ENCODE measurements at places on chromosomes 16 and 17.

GRCh38 chr16:48347191-48347865 lies 37.9 kb downstream of the SIAH1 start:
- DNase-seq = no peak

- DNase-seq = no peak
These were observed 178.7 kb downstream of the CHD9NB start for GRCh38 chr16:52874042-52874441.

DNA sequence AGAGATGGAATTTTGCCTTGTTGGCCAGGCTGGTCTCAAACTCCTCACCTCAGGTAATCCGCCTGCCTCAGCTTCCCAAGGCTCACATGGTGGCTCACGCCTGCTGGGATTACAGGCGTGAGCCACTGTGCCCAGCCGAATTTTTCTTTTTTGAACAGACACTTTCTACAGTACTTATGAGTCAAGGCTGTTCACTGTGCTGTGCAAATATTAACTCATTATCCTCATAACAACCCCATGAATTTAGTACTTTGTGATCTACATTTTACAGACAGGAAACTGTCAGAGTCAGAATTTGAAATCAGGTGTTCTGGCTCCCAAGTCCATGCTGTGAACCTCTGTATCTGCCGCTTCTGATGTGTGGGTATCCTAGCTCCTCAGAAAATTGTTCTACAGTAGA lies 25.7 kb upstream of the RASL10B start:
- no peak for DNase-seq

DNA sequence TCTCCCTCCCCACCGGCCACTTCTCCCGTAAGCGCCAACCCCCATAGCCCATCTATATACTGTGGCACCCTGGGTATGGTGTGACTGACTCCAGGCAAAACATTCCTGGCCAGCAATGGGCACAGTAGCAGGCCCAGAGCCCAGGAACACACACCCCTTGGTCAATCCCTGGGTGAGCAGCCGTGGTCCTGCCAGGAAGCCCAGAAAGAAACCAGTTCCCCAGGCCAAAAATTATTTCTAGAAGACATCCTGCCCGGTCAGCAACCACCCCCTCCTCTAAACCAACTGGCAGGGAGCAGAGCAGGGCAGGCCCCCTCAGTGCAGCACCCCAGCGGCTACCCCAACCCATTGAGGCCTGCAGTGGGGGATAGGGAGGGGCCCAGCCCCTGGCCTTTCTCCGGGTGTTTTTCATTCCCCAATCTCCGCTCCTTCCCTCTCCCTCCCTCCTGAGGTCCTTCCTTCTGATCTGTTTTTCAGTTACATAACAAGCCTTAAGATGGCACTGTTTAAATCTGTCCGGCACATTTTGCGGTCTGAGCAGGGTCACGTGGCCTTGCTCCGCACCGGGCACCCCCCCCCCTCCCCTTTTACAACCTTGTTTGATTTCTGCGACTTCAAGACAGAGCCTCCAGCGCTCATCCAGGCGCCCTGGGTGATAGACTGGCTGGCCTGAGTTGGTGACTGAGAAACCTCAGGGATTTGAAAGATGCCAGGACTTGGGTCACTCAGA lies 2.0 kb downstream of the NPTX1 start:
- no peak for DNase-seq

GRCh38 chr17:47789611-47790561 lies 31.7 kb downstream of the OSBPL7 start:
- peak; percentile 14 for DNase-seq

DNA sequence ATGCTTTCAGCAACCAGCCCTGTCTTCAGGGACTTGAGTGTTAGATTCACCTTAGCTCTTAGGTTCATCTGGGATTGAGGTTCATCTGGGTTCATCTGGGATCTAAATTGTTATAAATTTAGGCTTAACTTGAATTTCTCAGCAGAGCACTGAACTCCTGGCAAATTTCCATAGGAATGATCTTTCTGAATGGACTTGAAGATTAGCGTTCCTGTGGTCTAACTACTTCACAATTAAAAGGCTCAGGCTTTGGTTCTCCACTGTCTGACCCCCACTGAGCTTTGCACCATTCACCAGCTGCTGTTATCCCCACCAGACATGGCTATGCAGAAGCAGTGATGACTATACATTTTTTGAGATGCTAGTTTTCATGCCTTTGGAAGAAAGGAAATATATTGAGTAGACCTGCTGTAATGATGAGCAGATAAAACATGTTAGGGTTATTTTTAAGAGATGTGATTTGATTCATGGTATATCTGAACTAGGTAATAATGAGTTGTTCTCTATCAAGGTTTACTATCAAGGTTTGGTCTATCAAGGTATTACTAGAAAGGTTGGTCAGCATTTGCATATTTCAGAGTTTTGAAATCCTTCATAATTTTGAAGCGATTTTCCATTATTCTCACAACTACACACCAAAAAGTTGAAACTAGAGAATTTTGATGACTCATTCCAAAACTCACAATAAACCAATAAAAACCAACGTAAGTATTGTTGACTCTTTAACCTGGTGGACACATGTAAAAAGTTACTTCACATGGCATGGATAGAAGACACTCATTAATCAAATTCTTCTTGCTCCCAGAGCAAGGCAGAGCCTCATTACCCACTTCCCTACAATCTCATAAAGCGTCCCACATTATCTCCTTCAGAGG lies 71.7 kb downstream of the SNX11 start:
- no peak for DNase-seq

DNA sequence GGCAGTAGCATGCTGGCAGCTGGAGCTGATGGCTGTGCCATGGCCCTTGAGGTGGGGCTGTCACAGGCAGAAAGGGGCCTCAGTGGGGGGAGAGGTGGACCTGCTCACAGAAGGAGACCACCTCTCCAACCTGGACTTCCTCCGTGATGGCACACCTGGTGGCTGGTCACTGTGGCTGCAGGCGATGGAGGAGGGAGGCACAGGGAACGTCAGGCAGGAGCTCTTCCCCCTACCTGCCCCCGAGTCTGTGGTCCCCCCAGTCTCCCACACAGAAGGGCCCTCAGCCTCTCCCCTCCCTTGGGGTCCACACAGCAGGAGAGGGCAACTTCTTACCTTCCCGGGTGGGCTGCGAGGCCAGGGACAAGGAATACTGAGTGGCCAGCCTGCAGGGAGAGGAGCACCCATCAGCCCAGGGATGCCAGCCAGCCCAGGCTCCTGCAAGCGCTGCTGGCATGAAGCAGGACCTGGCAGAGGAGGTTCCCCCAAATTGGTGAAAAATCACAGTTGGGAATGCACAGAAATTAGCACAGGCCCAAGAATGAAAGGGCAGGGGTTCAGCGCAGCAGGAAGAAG lies 96.5 kb downstream of the GOSR1 start:
- DNase-seq = no peak

DNA sequence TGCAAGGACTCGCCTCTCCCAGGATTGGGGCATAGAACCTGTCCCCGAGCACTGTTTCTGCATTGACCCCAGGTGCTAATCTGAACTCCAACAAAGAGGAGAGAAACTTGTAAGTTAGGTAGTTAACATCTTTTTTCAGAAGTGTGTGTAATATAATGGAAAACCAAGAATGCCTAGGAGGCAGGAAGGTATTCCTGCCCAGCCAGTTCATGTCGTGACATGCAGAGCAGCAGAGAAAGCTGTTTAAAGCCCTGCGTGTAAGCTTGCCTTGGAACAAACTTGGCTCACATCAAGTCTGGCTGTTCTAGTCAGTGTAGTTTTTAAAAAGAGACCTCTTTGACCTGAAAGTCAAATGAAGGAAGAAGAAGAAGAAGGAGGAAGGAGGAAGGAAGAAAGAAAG lies 2.1 kb upstream of the GNA13 start:
- DNase-seq = no peak

- DNase-seq = no peak
These were observed 173.7 kb downstream of the CDK5R1 start for GRCh38 chr17:32660496-32660985.

DNA sequence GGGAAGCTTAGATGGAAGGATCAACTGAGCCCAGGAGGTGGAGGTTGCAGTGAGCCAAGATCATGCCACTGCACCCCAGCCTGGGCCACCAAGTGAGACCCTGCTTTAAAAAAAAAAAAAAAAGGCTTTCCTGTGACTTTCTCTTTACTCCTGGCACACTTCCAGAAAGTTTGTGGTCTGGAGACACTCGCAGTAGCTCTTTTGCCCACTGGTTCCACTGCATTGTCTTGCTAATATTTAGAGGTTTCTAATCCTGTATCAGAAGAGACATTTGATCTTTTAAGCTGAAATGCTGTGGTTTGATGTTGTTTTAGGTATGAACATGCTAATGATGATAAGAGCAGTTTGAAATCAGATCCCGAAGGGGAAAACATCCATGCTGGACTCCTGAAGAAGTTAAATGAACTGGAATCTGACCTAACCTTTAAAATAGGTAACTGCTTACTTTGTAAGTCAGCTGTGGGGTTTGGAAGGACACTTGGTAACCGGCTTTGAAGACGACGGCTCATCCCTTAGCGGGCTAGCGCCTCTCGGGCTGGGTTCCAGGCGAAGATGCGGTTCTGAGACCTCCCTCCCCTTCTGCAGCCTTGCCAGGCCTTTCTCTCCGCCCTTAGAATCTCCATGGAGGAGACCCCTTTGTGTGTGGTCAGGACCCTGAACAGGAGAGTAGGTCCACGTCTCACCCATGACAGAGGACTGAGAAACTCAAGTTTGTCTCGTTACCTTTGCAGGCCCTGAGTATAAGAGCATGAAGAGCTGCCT lies 23.1 kb downstream of the NTAN1 start:
- DNase-seq = no peak

DNA sequence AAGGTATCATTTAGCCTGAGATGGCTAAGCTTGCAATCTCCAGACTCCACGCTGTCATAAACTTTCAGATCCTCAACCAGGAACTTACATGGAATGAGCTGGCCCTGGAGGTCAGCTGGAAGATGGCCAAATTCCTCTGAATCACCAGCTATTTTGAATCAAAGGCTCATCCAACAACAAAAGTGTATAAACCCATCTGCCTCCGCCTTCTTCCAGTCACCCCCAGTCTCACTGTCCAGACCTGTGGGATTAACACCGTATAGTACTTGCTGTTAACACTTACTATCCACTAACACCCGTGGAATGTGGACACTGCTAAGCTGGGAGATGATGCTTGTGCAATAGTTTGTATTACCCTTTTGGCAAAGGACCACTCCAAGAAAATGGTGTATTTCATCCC lies 1.9 kb upstream of the LCMT1 start:
- no peak for DNase-seq

- no peak for DNase-seq
These were observed 26.2 kb upstream of the ZNF652 start for GRCh38 chr17:49388290-49388640.

DNA sequence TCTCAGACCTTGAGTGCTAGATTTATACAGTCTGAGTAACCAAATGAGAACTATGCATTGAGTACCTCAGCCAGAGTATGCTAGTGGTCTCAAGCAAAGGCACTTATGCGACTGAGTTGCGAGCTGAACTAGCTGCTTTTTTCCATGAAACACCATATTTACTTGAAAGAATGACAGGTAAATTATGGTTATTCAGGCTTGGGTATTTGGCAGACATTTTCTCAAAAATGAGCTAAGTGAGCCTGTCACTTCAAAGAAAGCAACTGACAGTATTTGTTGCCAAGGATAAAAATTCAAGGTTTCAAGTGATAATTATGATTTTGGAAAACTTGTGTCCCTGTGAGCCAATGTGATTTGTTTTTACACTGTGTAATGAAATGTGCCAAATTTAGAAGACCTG lies 19.3 kb downstream of the CACNG3 start:
- DNase-seq = no peak

GRCh38 chr16:27324851-27325301 lies 11.1 kb downstream of the IL4R start:
- DNase-seq = no peak

DNA sequence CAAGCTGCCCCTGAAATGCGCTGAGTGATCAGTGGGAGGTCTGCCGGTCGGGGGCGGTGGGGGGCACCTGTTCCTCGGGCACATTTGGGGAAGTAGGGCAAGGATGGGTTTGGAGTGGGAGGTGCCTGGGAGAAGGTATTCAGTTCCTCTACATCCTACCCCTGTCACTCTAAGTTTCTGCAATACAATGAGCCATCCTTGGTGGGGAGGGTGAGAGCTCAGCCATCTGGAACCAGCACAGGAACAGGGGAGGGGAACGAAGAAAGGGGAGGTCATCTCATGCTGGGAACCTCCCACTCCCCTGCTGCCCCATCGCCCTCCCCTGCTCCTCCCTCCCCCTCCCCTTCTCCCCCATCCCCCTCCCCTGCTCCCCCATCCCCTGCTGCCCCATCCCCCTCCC lies 4.2 kb downstream of the DPH1 start:
- no peak for DNase-seq

DNA sequence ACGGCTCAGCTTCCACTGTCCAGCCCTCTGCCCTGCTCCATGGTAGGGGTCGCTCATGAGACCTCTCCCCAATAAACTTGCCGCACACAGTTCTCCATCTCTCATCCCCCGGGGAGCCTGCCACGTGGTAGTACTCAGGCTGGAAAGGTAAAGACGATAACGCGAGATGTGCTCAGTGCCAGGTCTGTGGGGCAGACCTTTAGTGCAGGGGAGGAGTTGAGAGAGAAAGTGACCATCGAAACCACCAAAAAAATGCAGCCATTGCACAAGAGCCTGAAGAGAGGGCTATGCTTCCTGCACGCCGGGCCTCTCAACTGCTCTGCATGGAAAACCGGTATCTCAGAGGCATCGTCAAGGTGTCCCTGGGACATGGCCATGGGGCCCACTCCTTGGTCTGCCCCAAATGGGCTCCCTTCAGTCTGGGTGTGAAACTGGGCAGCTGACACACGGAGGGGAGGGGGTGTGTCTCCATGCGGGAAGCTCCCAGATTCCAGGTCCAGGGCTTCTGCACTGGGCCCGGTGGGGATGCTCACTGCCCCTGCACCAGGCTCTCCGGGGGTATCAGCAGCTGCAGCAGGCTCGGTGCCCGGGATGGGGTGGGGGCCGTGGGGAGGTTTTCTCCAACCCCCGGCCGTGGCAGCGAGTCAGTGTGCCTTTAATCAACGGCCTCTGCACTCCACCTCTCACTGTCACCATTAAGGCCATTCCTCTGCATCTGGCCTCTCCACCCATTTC lies 4.7 kb upstream of the AANAT start:
- DNase-seq = no peak

DNA sequence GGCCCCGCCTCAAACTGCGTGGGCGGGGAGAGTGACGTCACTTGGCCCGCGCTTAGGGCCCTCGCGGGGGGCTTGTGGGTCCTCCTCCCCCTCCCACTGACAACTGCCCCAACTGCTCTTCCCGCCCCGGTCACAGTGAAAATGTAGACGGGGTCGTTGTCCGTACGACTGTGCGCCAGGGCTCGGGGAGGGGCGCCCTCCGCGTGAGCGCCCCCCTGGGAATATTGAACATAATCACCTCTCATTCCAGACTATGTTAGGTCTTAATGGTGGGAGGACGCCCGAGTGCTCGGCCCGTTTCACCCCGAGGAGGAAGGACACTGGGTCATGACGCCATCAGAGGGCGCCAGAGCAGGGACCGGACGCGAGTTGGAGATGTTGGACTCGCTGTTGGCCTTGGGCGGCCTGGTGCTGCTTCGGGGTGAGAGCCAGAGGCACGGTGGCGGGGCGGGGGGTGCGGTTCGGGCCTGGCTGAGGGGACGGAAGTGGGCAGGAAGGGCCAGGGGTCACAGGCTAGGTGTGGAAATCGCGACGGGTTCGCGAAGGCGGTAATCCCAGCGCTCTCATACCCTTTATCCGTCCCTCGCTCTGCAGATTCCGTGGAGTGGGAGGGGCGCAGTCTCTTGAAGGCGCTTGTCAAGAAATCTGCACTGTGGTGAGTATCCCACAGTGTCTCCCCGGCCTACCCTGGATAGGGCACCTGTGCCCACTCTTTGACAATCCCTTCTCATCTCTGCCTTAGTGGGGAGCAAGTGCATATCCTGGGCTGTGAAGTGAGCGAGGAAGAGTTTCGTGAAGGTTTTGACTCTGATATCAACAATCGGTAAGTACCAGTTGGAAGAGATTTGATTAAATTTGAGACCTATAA lies at the start of gene ELP5:
Gene ELP5, plus strand, starts transcription at position 40 of the 868 bp plus-strand sequence. Its CDS starts 336 bp downstream, at position 376.
- peak; percentile 70 for DNase-seq

GRCh38 chr17:73304438-73304837 lies 7.4 kb downstream of the CDC42EP4 start:
- DNase-seq = no peak
